ENCODE measurements at places on chromosomes 7 and 10.

GRCh38 chr7:77933394-77933793 is 134.8 kb downstream of the PHTF2 start:
- DNase-seq: no peak

GRCh38 chr7:133470-133869 is 58.9 kb upstream of the FAM20C start:
- DNase-seq: no peak

- no peak for DNase-seq
These were observed at the start of gene HOXA9 for GRCh38 chr7:27165089-27165995. TSS of gene HOXA9 (minus strand) at chr7:27165537. CDS start at chr7:27165457, 80 bp downstream.

DNA sequence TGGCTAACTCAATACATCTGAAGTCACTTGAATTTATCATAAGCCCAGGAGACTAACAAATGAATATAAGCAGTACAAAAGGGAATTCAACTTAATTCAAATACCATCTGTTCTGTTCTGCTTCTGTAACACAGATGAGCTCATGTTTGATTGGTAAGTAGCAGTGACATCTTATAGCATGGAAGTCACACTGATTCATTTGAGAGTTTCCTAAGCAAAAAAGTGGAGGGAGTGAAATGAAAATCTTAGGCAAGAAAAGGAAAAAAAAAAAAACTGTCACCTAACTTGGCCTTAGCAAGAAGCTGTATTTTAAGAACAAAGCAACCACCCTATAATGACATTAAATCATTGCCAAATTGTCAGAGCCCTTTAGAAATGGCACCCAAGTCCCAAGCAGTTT is 49.5 kb downstream of the SMURF1 start:
- DNase-seq: no peak

DNA sequence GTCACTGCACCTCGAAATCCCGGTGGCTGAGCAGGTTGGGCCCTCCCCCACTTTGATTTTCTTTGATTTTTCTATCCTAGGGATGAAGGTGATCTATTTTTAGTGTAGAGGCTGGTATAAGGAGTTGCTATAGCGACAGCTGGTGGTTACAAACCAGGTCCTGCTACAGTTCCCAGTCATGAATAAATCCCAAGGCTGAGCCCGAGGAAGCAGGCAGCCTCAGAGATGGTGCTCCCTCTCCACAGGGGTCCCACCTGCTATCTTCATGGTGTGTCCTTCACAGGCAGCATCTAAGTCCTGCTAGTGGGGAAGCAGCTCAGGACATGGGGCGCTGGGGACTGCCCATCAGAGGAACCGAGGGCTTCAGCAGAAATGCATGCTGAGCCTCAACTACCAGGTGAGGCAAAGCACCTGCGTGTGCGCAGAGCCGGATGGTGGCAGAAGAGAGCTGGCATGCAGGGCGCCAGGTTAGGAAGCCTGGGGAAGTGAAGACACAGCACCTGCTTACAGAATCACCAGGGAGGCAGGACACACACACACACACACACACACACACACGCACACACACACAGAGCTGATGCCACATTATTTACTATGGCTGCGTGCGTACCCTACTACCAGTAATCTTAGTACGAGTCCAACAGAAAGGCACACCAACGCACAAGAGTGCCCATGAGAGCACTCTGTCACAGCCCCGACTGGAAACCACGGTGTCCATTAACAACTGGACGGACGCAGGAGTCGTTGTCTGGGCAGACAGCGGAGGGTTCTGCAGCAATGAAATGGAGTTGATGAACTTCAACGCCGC is 150.9 kb downstream of the PRKAG2 start:
- no peak for DNase-seq

DNA sequence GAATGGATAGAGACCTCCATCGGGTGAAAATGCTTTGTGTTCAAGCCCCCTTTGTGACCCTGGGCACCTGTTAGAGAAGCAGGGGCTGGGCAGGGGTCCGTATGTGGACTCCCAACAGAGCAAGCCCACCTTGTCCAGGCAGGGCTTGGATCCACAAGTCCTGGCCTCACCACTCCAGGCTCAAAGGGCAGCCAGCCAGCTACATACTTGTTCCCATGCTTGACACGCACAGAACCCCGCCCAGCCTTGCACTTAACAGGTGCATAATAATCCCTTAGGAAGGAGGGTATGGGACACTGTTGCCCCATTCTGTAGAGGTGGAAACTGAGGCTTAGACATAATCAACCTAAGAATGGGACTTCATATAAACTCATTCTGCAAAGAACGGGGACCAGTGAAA is 160.6 kb downstream of the PRKAG2 start:
- DNase-seq: no peak

GRCh38 chr7:39810710-39811109 is 139.3 kb upstream of the CDK13 start:
- DNase-seq: no peak

- DNase-seq: no peak
These were observed 18.2 kb downstream of the PRF1 start for GRCh38 chr10:70584366-70584765.

- DNase-seq: peak; percentile 21
These were observed 16.4 kb upstream of the RUFY2 start for GRCh38 chr10:68423522-68423921.

DNA sequence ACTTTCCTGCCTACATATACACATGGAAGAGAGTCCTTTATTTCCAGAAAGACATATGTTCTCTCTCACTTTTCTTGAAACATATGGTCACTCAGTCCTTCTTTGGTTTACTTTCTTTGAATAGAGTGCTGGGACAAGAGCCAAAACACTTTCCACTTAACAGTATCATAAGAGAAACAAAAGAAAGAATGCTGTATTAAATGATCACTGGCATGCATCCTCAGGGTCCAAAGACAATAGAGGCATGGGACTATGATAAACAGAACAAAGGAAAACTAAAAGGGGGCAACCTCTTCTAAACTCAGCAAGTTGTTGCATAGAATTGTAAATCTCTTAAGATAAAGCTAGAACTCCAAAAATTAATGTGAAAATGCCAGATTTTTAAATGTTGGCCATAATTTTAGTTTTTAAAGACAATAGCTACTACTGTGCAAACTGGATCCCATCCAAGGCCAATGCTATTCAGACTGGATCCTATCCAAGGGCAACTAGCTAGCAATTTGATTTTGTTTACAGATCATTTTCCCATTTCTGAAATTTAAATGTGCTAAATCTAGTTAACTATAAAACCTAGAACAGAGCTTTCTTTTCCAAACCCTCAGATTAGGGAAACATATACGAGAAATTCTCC is 687.5 kb downstream of the SORCS3 start:
- DNase-seq: no peak

GRCh38 chr7:19161671-19162070 is 16.4 kb upstream of the FERD3L start:
- no peak for DNase-seq

- DNase-seq: no peak
These were observed 88.2 kb downstream of the ZNF438 start for GRCh38 chr10:30943451-30943850.

DNA sequence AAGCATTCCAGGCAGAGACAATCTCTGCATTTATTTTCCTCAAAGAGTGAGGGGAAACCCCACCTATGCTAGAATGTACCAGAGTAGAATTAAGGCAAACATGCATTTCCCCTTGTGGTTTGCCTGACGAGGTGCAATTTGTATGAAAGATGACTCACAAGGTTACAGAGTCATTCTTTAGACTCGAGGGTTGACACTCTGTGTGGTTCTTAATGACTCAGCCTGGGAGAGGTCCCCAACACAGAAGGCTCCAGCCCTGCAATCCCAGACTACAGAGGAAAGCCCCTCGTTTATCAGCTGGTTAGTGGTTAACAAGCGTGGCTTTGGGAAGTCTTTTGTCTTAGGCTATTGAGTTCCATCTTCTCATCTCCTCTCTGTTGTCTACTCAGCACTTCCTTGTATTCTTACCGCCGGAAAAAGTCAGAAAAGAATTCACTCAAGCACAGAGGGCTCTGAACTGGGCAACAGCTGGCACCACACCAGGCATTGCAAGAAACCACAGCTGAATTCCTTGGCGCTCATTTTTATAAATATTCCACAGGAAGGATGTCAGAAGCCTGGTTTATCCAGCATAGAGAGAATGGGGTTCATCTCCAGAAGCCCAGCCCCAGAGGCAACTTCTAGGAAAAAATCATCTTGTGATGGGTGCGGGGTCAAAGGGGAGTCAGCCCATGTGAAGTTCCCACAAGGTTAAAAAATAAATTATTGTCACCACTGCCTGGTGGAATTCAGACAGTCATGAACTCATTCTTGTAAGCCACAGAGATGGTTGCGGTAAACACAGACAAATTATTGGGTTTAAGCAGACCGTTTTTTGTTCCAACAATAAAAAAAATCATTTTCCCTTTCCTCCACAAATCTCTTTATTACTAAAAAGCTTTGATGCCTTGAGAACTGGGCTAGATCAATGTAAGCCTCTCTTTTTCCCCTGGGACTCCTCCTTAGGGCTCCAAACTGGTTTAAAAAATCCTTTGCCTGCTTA is 24.5 kb upstream of the SVIL start:
- DNase-seq: peak; percentile 40

DNA sequence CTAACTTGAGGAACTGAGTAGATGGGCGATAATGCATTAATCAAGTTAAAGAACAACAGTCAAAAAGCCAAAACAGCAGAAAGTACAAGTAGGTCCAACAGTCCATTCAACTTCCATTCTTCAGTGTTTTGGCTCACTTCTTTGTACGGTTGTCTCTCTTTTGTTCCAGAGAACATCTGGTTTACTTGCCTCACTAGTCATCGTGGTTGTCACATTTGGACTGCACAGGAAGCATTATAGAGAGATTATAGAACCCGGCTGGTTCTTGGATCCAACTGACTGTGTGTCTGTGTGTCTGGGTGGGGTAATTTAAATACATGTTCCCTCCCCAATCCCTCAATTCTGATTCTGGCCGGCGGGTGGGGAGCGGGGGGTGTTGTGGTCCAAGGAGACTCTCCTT is 1.8 kb upstream of the CEP41 start:
- no peak for DNase-seq

- no peak for DNase-seq
These were observed 177.3 kb downstream of the NSUN6 start for GRCh38 chr10:18474118-18474455.

- DNase-seq: no peak
These were observed 197.3 kb downstream of the PRPF18 start for GRCh38 chr10:13784067-13784466.

DNA sequence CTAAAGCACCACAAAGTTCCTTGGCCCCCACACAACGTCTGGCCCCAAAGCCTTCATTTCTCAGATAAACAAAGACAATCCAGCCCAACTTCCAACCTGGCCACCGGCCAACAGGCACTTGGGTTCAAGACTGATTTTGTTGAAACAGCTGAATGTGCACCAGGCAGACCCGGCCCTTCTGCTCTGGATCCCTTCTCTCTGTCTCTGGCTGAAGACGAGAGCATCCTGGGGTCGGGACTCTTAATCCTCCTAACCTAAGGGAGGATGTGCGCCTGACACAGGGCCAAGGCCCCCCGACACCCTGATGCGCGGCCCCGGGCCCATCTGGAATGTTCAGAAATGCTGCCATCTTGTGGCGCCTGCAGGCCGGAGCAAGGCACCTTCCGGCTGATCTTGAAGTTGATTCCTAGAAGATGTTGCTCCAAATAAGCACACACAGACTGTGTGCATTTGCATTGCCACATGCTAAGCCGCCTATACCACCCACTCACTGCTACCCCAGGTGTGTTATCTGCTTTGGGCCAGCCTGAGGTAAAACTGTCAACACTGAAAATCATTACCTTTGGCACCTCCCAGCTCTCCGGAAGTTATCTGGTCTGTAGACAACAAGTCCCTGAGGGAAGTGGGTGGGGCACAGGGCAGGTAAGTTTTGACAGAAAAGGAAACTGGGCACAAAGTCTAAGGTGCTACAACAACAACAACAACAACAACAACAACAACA is 98.4 kb upstream of the HABP2 start:
- DNase-seq: no peak

GRCh38 chr10:103834436-103835095 is 20.8 kb downstream of the SH3PXD2A start:
- DNase-seq: no peak

DNA sequence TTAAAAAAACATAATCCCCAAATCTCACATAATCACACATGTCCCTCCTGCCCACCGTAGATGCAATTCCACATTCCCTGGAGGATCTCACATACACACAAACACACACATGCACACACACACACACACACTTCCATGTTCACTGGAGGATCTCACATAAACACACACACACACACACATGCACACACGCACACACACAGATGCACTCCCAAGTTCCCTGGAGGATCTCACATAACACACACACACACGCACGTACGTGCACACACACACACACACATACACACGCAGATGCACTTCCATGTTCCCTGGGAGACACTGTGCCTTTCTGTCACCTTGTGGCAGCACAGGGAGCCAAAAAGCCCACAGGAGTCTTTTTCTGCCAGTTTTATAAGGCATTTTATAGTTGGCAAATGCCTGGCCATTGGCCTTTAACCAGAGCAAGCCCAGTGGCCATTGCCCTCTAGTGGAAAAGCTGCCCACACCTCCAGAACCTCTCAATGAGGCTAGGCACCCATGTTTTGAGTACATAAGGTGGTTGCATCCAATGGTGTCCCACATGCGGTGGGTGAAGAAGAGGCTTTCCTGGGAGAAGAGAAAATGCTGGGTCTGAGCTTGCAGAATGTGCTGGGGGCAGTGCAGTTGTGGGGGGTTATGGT is 115.4 kb upstream of the ACBD5 start:
- no peak for DNase-seq

DNA sequence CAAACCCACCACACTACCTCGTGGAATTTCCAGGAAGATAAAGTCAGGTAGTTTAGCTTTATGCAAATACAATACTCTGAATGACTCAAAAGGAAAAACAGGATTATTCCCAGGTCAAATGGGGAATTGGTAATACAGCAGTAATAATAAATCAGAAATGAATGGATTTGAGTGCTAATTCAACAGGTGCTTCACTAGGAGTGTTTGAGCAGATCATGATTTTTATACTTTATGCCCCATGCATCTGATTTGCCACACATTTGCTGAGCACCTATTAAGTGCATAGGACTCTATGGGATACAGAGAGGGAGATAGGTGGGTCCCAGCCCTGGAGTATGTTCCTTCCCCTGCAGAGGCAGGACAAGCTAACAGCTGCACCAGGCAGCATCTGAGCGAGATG is 381.4 kb upstream of the PODXL start:
- DNase-seq: no peak

DNA sequence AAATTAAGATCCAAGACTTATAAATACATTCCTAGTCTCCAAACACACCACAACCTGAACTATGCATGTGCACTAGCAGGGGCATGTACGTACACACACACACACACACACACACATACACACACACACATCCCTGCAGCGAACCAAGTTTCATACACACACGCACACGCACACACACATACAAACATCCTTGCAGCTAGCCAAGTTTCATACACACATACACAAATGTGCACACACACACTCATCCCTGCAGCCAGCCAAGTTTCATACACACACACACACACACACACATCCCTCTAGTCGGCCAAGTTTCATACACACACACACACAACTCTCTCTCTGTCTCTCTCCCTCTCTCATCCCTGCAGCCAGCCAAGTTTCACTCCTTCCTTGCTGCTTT is 82.7 kb upstream of the WIPF3 start:
- DNase-seq: no peak

Measured in stimulated activated CD4-positive, alpha-beta T cell treated with anti-CD3 and anti-CD28 coated beads, TNF-alpha, amount 100 ng/mL, for 24 hours (primary cell).